ENCODE measurements at places on chromosomes 6 and 20.

- no peak for DNase-seq
These were observed 29.1 kb downstream of the TRAM2 start for GRCh38 chr6:52547647-52548352.

- DNase-seq: no peak
These were observed 136.4 kb downstream of the MTFR2 start for GRCh38 chr6:136113736-136114173.

GRCh38 chr6:43242908-43243663 lies at the start of gene TTBK1:
Gene TTBK1, plus strand, starts transcription at chr6:43243481. Its CDS starts 3,180 bp downstream, at chr6:43246661.
- DNase-seq: no peak

DNA sequence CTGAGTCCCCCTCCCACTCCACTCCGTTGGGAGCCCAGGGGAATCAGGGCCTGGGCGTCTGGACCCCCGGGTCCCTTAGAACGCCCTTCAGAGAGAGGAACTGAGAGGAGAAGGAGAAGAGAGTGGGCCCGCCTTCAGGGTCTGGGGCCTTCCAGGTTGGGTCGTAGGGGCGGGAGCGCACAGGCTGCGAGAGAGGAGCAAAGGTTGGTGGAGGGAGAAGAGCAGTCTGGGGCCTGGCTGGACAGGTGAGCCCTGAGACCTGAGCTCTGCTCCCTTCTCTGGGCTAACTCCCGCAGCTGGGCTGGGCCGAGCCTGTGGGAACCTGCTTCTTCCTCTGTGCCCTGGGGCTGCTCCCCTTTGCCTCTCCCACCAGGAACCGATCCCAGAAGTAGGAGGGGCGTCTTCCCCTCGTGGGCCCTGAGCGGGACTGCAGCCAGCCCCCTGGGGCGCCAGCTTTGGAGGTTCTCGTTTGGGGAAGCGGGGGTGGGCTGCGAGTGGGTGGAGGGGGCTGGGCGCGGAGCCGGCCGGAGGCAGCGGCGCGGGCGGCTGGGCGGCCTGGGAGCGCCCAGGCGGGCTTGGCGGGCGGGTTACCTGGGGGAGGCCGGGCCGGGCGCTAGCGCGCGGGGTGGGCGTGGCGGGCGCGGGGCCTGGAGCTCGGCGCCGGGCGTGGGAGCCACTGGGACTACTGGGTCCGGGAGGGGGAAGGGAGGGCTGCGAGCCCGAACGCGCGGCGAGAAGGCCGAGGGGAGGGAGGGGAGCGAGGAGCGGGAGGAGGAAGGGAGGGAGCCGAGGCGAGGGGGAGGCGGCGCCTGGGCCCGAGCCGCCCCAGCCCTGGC lies at the start of gene DDR1:
Gene DDR1 (plus strand): TSS at position 835 of the 836 bp plus-strand sequence. CDS start 4,211 bp downstream, outside the sequence.
- DNase-seq: no peak

DNA sequence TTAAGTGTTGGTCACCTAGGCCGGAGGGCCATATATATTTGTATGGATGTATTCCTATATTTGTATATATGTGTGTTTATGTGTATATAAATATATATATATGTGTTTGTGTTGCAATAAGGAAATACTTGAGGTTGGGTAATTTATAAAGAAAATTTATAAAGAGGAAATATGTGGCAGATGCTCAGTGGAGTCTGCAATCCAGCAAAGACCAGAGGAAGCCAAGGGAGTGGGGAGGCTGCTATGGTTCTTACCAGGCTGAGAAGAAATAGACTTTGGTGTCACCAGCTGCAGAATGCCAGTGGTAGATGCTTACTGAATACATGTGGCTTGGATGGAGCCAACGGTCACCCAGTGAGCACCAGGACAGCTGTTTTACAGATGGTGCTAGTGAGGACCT lies 97.4 kb upstream of the ELOVL5 start:
- no peak for DNase-seq

- no peak for DNase-seq
These were observed 81.6 kb upstream of the PMEPA1 start for GRCh38 chr20:57791178-57791962.

GRCh38 chr6:13694562-13694961 lies 17.1 kb downstream of the RANBP9 start:
- no peak for DNase-seq

DNA sequence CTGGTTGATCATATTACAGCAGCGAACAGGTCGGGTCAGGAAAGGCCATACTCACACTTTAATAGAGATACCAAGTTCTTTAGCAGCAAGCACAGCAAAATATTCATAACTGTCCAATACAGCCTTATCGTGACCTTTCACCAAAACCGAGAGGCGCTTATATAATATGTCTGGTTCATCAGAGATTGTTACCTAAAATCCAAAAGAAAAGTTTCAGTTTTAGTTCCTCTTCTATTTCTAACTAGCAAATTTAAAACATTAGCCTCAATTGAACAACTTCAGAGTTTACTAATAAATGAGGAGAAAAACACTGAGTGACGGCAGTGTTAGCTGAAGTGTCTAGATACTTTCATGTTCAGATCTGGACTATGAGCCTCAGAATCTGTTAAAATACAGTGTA lies 5.9 kb downstream of the MRPS10 start:
- DNase-seq: no peak

GRCh38 chr6:170485159-170485558 lies 67.9 kb downstream of the PSMB1 start:
- DNase-seq: no peak

DNA sequence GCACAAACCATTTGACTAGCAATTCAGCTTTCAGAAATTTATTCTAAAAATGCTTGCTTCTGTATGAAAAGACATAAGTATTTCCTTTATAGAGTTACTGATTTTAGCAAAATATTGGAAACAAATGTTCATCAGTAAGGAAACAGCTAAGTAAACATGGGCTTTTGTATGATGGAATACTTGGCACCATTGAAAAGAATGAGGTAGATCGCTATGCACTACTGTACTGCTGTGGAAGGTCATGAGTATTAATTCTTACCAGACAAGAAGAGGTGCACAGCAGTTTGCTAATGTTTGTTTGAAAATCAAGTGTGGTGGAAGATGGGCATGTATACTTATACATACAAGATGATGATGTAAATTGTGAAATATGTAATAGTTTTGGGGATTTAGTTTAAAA lies 73.0 kb downstream of the FARS2 start:
- no peak for DNase-seq

DNA sequence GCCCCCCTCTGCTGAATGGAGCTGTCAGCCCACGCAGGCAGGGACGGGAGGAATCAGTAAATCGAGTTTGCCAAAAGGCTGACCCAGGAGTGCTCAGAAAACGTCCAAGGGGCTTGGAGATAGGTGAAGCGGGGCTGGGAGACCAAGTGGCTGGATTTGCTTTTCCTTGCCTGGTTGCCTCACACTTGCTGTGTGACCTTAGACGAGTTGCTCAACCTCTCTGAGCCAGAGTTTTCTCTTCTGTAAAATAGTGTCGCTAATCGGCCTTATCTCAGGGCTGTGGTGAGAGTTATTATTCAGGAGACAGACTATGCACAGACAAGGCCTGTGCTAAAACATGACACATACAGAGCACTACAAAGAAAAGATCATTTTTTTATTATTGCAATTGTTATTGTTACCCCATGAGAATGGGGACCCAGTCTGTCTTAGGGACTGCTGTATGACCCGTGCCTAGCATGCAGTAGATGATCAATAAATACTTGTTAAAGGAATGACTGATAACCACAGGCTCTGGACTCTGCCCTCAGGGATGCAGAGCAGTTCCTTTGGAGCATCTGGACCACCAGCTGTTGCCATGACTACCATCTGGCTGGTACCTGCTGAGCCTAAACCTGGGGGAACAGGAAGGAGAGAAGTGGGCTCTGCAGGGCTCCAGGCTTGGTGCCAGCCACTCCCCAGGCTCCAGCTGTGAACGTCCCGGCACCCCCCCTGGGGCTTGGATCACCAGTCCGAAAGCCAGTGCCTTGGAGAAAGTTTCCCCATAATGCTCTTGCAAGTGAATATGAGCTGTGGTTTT lies 901 bp downstream of the KCNK15 start:
- DNase-seq: no peak

DNA sequence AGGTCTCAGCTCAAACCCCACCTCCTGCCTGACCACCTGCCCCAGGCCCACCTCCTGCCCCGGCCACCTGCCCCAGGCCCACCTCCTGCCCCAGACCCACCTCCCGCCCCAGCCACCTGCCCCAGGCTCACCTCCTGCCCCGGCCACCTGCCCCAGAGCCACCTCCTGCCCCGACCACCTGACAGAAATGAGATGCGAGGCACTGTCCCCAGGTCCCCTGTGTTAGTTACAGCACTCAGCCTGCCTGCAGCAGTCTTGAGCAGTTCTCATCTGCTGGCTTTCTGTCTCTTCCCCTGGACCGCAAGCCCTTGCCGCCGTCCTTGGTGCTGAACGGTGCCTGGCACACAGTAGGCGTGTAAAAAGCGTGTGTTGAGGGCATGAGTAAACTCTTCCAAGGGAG lies 79.5 kb downstream of the CDH4 start:
- DNase-seq: no peak

GRCh38 chr20:57747861-57748481 lies 38.2 kb upstream of the PMEPA1 start:
- no peak for DNase-seq

DNA sequence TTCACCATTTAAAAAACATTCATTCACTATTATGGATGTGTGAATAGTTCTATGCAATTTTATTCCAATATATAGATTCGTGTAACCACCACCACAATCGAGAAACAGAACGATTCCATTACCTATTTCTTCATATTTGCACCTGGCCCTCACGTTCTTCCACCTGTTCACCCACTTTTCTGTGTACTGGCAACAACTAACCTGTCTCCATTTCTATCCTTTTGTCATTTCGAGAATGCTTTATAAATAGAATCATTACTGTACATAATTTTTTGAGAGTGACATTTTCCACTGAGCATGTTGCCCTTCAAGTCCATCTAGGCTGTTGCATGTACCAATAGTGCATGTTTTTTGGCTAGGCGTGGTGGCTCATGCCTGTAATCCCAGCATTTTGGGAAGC lies 23.2 kb upstream of the STX11 start:
- no peak for DNase-seq

GRCh38 chr6:122339661-122340060 lies 59.8 kb upstream of the HSF2 start:
- no peak for DNase-seq

DNA sequence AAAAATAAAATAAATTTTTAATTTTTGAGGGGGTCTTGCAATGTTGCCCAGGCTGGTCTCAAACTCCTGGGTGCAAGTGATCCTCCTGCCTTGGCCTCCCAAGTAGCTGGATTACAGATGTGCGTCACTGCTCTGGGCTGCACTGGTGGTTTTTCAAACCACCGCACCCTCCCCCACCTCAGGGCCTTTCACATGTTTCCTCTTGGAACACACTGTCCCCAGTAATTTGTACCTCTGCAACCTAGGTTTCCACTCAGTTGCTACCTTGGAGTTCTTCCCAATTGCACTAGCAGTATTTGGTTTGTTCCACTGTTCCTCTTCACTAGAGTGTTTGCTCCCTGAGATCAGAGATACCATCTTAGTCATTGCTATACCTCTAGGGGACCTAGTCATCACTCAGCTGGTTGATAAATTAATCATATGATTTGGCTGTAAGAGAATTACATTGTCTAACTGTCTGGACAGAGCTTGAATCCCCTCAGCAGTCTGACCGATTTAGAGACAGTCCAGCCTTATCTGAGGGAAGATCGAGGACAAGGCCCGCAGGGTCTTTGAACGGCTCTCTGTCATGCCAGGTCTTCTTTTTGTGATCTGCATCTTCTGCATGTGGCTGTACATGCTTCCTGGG lies 32.0 kb downstream of the CEP43 start:
- no peak for DNase-seq

DNA sequence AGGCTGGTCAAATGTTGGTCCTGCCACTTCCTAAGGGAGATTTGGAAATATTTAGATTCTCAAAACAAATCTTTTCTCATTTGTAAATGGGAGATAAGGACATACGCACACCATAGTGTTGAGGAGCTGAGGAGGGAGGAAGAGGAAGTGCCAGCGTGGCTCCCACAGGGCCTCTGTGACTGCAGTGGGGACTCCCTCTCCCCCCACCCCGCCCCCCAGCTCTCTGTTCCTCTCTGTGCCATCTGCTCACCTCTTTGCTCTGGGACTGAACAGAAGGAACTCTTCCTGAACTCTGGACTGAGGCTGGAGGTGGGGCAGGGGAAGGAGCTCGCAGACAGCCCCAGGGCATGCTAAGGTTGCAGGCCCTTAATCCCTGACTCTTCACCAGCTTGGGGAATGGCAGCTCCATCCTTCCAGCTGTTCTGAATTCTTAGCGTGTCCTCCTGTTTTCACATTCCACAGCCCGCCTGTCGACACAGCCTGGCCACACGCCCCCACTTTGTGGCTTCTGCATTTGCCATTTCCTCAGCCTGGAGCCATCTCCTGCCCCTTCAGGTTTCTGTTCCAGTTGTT lies 11.4 kb downstream of the DDX27 start:
- DNase-seq: no peak
